ENCODE measurements at places on chromosomes 7 and 10. TPM values are rescaled to one million over a fixed set of nuclear protein-coding genes. Genes with fewer than 3 reads are reported as not detected.

HMX3 gene
- total RNA-seq, result not detected

ASAH2 gene
- 2.3 TPM for total RNA-seq

PSMG3 gene
- 50.7 TPM for total RNA-seq

IRF5 gene
- 0.71 TPM for total RNA-seq

CNTNAP2 gene
- total RNA-seq, result 63.8 TPM

MBL2 gene
- total RNA-seq, result not detected

ASB4 gene
- total RNA-seq, result 0.07 TPM

POU6F2 gene
- total RNA-seq, result 2.9 TPM

BMPER gene
- 1.9 TPM for total RNA-seq

ASIC3 gene
- total RNA-seq, result 5.5 TPM

RGR gene
- not detected for total RNA-seq

HOXA1 gene
- total RNA-seq, result not detected

THSD7A gene
- 0.68 TPM for total RNA-seq

IFIT1 gene
- total RNA-seq, result 2.0 TPM

SLC39A12 gene
- not detected for total RNA-seq

CCL24 gene
- total RNA-seq, result not detected

PLCE1 gene
- total RNA-seq, result 0.14 TPM

AKR1D1 gene
- 0.14 TPM for total RNA-seq

NDUFA5 gene
- total RNA-seq, result 72.9 TPM

PRPS1L1 gene
- not detected for total RNA-seq

POM121 gene
- total RNA-seq, result 54.8 TPM

ZPBP gene
- not detected for total RNA-seq

PLXNA4 gene
- 0.46 TPM for total RNA-seq

AQP1 gene
- total RNA-seq, result 1.1 TPM

ZKSCAN5 gene
- 14.5 TPM for total RNA-seq

UCN3 gene
- not detected for total RNA-seq
